HepG2 (cell line): ENCODE measurements at places on chromosomes 11 and 22. TPM values are rescaled to one million over a fixed set of nuclear protein-coding genes. Genes with fewer than 3 reads are reported as not detected.

PDE2A gene
- total RNA-seq, result not detected in 2 replicates

GRCh38 chr22:49948958-49949913, 11.3 kb upstream of the PIM3 start:
- DNase-seq, result peak; percentile 84

GRCh38 chr11:61635304-61635703, 44.9 kb upstream of the DAGLA start:
- DNase-seq, result no peak

DNA sequence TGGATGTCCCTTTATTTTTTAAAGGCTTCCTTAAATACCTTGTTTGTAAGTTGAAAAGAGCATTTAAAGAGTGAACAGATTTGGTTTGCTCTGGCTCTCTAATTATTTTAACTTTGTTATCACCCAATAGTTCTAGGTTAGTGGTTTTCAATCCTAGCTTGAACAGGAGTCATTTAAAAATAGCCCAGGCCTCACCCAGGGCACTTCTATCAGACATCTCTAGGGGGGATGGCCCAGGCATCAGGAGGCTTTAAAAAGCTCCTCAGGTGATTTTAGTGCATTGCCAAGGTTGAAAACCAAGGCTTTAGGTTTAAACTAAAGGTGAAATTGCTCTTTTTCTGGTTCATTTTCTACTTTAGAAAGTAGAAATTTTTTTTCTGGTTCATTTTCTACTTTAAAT, 8.3 kb downstream of the CAT start:
- DNase-seq, result no peak
